Stimulated activated CD8-positive, alpha-beta memory T cell treated with anti-CD3 and anti-CD28 coated beads, Interleukin-7, amount 100 ng/mL, for 1 hour (primary cell): ENCODE measurements at places on chromosomes 1 and 21.

GRCh38 chr1:169860187-169860586, 33.5 kb downstream of the SCYL3 start:
- DNase-seq = no peak

- no peak for DNase-seq
These were observed 2.8 kb downstream of the MASP2 start for GRCh38 chr1:11044086-11044848.

- DNase-seq = no peak
These were observed 464.2 kb downstream of the DISC1 start for GRCh38 chr1:232090816-232091215.

GRCh38 chr1:53065391-53065790, 3.4 kb downstream of the PODN start:
- no peak for DNase-seq

- no peak for DNase-seq
These were observed 21.7 kb downstream of the EPB41 start for GRCh38 chr1:28936094-28936493.

DNA sequence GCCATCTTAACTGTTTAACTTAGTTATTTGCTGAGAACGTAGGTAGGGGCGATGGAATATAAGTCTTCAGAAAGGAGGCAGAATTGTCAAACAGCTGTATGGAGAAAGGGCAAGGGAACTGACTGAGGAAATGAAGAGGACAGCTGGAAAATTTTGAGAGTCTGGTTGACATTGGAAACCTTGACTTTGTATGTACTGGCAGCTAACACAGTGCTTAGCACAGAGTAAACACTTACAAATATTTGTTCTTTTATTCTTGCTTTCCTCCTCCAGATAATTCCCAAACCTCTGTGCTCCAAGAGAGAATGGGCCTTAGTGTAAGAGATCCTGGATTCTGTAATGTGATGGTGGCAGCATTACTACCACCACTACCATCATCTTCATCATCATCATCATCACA, 91.3 kb downstream of the ZSCAN20 start:
- DNase-seq = no peak

GRCh38 chr1:244226435-244226834, 175.4 kb downstream of the ZBTB18 start:
- no peak for DNase-seq

- no peak for DNase-seq
These were observed 103.3 kb upstream of the SLC45A1 start for GRCh38 chr1:8214501-8215173.

DNA sequence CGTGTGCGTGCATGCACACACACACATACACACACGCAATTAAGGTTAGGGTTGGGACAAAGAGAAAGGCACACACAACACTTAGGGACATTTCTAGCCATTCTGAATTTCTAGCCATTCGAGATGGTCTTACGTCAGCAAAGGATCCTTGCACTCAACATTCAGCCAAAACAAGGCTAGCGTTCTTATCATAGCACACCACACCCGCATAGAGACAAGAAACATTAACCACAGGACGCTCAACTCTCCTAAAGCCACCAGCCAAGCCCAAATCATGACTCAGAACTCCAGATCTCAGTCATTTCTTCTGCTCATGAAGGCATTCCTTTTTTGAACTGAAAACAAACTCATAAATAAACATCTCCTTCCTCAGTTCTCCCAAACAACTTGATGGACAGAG, 106.8 kb downstream of the LMO4 start:
- DNase-seq = no peak

- no peak for DNase-seq
These were observed 29.6 kb upstream of the ID3 start for GRCh38 chr1:23588749-23589548.
